Renal pelvis (tissue), 12 donors: ENCODE measurements at places on chromosomes 3 and 15. TPM values are rescaled to one million over a fixed set of nuclear protein-coding genes. Genes with fewer than 3 reads are reported as not detected.

Gene FETUB
- 0.84 TPM for polyA plus RNA-seq

Gene GPR156
- polyA plus RNA-seq, result 2.9 TPM

Gene NT5DC2
- 138 TPM for polyA plus RNA-seq

Gene RNF168
- 18.0 TPM for polyA plus RNA-seq

Gene DPPA2
- polyA plus RNA-seq, result 0.95 TPM

Gene SPATA12
- polyA plus RNA-seq, result 0.17 TPM

Gene NDUFAF3
- 80.8 TPM for polyA plus RNA-seq

Gene CPEB1
- 2.0 TPM for polyA plus RNA-seq

Gene ARL6
- polyA plus RNA-seq, result 12.1 TPM

Gene TUSC7
- polyA plus RNA-seq, result not detected

Gene UBAP1L
- polyA plus RNA-seq, result 9.8 TPM

Gene CPLX3
- 0.09 TPM for polyA plus RNA-seq
